Osteoblast (primary cell): ENCODE measurements at places on chromosomes 2 and 18.

GRCh38 chr2:107323946-107324565 lies 438.1 kb upstream of the ST6GAL2 start:
- no peak for DNase-seq

DNA sequence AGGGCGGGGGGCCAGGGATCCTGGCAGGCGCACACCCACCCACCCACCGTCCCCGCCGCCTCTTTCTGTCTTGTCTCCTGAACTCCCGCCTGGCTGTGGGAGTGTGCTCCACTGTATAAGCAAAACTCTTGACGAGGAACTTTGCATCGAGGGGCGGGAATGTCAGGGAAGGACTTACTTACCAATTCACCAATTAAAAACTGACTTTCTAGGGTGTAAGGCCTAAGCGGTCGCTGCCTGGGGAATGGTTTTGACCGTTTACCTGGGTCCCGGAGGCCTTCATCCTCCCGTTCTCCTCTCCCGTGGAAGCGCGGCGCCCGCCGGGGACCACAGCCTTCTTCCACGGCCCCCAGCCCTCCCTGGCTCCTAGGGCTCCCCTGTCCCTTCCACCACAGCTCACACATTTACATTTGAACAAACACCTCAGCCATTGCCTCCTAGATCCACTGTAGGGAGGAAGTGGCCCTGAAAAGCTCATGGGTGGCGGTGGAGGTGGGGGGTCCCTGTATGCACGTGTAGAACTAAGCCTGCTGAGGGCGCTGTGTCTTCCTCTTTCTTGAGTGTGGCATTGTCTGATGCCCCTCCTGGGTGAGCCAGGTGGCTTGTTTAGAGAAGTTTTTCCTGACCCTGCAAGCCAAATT lies 8.9 kb downstream of the ASIC4 start:
- DNase-seq = no peak

DNA sequence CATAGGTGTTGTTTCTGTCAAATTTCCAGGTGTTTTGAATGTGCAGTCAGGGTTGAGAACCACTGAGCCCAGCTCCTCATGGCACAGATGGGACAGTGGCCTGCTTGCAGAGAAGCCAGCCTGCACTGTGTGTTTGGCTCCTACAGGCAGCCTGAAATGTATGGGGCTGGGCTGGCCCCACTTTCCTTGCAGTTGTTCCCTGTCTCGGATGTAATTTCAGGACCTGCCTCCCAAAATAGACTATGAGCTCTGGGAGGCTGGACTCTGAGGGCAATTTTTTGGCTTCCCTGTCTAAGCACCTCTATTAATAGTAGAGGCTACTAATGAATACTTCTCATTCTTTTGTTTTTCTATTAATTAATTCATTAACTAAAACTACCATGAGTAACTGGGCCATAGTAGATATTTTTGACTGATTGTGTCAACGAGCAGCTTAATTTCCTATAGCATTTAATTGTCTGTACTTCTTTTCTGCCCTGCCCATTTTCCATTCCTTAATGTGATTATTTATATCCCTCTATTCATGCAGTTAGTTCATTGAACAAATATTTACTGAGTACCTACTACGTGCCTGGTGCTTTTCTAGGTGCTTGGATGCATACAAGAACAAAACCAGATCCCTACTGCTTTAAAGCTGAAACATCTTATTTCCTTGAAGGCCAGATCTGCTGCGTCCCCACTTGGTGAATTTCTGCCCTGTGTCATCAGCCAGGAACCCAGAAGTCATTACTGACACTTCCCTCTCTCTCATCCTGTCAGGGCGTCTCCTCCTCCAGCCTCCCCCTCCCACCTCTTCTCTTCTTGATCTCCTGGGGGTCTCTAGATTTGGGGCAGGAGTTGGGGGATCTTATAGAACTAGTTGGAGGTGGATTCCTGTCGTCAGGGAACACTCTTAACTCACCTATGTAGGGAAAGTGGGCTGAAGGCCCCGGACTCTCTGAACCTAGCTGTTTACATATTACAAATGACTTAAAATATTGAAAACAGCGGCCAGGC lies 16.3 kb downstream of the DYSF start:
- no peak for DNase-seq

GRCh38 chr18:36176177-36176584 lies 11.1 kb upstream of the MOCOS start:
- DNase-seq = no peak

DNA sequence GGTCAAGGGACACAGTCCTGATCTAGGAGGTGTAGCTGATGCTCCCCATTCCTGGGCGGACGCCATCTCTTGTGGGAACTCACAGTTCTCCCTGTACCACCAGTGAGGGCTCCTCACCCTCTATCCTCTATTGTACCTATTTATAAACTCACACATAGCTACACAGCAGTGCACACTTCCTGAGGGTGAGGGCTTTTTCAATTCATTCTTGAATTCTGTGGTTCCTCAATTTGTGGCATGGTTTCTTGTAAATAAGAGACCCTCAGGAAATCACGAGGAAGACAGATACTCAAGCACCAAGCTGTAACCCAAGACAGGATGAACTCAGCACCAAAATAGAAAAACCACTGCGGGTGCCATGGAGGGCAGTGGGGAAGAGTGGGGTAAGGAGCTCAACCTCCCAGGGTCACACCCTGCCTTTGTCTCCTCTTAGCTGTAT lies 245.9 kb upstream of the PXDN start:
- DNase-seq = no peak

- DNase-seq = no peak
These were observed 2798.0 kb upstream of the TEKT4 start for GRCh38 chr2:92073036-92073814.
